ENCODE measurements at places on chromosomes 6 and 20.
A peak's percentile ranks its signal among the peaks of the same experiment; 100 is the strongest.

DNA sequence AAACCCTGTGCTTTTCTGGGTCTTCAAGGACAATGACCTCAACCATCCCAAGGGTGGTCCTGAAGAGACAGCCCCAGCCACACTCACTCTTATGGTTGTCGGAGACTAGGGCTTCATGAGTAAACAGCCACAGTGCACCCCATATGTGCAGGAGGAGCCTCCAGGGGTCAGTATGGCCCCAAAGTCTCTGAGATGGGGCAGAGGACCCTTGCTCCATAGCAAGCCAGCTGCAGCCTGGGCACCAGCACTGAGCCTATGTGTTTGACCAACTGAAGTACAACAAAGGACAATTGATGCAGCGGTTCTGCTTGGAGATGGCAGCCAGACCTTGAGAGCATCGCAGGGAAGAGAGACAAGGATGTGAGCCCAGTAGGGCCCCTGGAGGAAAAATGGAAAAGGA is 112.2 kb downstream of the LRFN2 start:
- no peak for DNase-seq

DNA sequence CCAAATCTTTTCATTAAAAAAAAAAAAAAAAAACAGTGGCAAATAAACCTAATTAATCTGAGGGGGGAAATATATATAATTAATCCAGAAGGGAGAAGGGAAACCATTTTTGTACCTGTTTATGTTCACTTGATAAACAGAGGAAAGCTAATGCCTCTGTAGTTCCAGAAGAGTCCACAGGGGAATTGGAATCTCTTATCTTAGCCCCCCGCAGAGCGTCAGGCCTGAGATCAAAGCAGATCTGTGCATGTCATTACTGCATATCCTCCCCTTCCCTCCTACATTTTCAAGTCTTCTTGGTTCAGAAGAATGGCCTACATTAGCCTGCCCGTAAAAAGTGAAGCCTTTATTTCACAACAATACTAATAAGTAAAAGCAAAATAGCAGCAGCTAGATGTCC is 157.2 kb downstream of the PTPRT start:
- DNase-seq = no peak

DNA sequence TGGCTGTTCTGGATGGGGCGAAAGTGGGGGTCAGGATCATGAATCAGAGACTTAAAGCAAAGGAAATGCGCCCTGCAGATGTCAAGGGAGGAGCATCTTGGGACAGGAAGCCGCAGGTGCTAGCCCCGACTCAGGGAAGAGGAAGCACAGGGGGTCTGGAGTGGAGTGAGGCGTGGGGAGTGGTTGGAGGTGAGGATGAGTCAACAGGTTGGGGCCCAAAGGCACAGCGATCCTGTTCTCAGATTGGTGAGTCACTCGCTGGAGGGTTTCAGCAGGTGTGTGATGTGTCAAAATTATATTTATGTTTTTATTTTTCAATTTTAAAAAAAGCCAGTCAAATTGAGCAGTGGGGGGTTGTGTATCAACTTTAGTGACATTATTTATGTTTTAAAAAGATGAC is 19.0 kb downstream of the PACSIN1 start:
- no peak for DNase-seq

DNA sequence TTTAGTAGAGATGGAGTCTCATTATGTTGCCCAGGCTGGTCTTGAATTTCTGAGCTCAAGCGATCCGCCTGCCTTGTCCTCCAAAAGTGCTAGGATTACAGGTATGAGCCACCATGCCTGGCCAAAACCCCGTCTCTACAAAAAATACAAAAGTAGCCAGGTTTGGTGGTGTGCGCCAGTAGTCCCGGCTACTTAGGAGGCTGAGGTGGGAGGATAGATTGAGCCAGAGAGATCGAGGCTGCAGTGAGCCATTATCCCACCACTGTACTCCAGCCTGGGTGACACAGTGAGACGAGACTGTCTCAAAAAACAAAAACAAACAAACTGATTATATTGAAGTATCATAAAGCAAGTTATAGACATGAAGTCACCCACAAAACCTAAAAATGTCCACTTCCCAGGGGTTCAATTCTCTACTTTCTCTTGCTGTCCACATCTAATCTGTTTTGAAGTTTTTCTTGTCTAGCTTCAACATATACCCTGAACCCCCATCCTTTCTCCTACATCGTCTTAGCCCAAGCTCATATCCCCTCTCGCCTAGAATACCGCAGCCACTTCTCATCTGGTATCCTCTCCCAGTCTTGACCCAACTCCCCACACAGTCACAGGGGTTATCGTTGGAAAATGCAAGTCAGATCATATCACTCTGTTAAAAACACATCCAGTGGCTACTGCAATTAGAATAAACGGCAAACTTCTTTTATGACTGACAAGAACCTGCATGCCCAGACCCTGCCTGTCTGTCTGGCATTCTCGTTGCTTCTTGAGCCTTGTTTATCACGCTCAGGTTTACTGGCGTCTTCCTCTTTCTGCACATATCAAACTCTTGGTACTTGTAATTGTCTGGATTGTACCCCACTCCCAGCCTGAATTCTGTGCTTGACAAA is 20.1 kb upstream of the NCOA3 start:
- no peak for DNase-seq

DNA sequence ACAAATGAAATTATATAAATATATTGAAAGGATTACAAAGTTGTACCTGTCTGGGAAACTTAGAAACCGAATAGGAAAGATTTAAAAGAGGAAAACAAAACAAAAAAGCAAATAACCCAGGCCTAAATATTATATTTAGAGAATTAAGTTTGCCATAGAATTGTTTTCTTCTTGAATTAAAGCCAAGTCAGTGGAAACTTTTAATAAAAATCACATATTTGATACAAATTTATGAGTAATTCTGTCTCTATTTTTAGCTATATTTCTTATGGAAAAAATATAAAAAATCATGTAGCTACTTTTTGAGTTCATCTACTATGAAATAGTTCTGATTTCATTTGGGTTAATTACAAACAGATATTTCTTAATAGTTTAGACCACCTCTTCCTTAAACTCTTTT is 470.2 kb upstream of the HSF2 start:
- DNase-seq = no peak

- no peak for DNase-seq
Observed at GRCh38 chr6:166008441-166009369, 158.9 kb downstream of the TBXT start.

DNA sequence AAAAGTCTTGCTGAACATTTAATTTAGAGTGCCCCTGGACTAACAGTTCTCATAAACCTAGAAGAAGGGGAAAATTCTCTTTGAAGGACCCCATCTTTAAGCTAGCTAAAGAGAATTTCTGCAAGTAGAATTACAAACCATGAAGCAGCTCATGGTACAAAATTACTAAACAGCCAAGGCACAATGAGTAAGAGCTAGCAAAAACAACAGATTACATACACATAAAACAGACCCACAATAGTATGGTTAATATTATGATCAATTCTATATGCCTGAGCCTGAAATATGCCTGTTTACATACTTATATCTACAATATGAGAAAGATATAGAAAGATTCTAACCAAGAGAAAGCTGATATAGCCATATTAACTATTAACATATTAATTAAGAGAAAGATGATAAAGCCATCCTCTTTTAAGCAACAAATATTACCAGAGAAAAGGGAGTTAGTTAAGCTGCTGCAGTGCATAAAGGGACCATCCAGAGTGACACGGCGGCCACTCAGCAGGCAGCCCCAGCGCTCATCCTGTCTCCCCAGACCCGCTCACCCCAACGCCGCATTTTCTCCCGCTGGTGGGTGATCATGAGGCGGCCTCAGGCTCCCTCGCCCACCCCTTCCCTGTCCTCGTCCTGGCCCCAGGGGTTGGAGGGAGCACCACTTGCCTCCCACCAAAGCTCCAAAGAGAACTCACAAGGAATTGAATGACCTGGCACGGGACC is 98.4 kb upstream of the CARMIL1 start:
- DNase-seq = no peak

GRCh38 chr6:7624796-7625710 is 35.1 kb downstream of the SNRNP48 start:
- no peak for DNase-seq

GRCh38 chr20:48096212-48096875 is 311.1 kb upstream of the SULF2 start:
- no peak for DNase-seq

DNA sequence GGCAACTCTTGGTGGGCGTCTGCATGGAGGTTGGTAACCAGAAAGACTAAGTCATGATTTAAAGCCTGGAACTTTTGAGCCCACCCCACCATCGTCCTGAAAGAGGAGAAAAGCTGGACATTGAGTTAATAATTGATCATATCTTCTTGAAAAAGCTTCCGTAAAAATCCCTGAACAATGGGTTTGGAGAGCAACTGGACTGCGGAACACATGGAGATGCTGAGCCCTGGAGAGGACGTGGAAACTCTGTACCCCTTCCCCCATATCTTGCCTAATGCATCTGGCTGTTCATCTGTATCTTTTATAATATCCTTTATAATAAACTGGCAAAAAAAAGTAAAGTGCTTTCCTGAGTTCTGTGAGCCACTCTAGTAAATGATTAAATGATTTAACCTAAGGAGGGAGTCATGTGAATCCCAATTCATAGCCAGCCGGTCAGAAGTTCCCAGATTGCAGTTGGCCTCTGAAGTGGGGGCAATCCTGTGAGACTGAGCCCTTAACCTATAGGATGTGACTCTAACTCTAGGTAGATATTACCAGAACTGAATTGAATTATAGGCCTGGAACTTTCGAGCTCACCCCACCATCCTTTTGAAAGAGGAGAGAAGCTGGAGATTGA is 26.5 kb upstream of the LGSN start:
- DNase-seq = no peak

DNA sequence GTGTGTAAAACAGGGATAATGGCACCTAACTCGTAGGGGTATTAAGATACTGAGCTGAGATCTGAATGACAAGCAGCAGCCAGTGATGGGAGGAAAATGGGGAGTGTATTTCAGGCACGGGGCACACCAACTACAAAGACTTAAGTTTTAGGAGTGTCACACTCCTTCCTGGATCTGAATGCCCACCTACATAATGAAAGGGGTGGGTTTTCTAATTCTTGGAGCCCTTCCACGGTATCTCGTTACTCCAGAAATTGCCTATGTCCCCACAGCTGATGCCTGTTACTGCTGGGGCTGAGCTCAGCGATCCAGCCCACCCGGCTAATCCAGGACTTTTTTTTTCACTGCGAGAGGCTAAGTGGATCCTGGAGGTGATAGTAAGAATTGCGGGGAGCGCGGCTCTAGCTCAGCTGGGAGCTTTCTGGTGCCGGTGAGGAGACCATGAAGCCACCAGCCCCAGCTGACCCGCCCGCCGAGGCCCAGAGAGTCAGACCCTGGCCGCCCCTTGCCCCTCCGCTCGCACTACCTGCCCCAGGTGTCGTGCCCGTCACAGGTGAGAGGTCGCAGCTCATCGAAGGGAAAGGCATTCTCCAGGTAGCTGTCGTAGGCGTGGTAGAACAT is 727 bp downstream of the EDEM2 start:
- DNase-seq = peak; percentile 70

DNA sequence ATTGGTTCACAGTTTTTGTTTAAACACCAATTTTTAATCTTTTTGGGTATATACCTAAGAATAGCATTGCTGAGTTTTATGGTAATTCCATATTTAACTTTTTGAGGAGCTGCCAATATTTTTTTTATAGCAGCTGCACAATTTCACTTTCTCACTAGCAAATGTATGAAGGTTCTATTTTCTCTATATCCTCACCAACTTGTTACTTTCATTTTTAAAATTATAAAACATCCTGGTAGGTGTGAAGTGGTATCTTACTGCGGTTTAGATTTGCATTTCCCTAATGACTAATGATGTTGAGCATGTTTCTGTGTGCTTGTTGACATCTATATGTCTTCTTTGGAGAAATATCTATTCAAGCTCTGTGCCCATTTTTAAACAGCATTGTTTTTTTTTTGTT is 452.1 kb downstream of the GRIK2 start:
- DNase-seq = no peak

GRCh38 chr6:164200071-164200470 is 785.6 kb downstream of the QKI start:
- DNase-seq = no peak

DNA sequence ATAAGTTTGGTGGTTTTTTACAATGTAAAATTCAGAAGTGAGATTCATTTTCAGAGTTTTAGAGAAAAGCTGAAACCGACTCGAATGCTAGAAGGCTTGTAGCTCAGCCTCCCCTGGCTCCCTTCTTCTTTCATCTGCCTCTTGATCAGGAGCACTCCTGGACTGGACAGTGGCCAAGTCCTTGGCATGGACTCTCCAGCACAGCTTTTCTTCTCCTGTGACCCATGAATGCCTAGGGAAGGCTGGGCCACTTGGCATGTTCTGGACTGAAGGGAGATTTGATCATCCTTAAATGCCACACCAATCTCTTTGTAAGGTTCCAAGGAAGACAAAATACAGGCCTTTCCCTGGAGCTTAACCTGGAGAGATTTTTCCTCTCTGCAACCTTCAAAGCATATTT is 384.0 kb upstream of the SASH1 start:
- DNase-seq = no peak

- DNase-seq = peak; percentile 6
Observed at GRCh38 chr20:11553603-11554002, 364.1 kb upstream of the BTBD3 start.

DNA sequence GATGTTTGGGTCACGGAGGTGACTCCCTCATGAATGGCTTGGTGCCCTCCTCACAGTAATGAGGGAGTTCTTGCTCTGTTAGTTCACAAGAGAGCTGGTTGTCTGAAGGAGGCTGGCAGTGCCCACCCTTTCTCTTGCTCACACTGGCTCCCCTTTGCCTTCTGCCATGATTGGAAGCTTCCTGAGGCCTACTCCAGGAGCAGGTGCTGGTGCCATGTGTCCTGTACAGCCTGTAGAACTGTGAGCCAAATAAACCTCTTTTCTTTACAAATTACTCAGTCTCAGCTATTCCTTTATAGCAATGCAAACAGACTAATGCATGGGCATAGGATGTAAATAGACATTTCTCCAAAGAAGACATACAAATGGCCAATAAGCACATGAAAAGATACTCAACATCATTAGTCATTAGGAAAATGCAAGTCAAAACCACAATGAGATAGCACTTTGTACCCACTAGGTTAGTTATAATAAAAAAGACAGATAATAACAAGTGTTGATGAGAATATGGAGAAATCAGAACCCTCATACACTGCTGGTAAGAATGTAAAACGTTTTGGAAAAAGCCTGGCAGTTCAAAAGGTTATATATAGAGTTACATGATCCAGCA is 17.7 kb downstream of the C20orf203 start:
- DNase-seq = no peak

- no peak for DNase-seq
Observed at GRCh38 chr6:40400738-40401137, 186.4 kb downstream of the LRFN2 start.

GRCh38 chr6:4369616-4370015 is 234.2 kb upstream of the ECI2 start:
- no peak for DNase-seq

Measured in hepatic stellate cell (primary cell).